Stimulated activated CD4-positive, alpha-beta T cell treated with anti-CD3 and anti-CD28 coated beads, Interleukin-12 subunit alpha, Interleukin-12 subunit beta, amount 100 ng/mL, for 48 hours (primary cell): ENCODE measurements at places on chromosomes 7 and 10.

DNA sequence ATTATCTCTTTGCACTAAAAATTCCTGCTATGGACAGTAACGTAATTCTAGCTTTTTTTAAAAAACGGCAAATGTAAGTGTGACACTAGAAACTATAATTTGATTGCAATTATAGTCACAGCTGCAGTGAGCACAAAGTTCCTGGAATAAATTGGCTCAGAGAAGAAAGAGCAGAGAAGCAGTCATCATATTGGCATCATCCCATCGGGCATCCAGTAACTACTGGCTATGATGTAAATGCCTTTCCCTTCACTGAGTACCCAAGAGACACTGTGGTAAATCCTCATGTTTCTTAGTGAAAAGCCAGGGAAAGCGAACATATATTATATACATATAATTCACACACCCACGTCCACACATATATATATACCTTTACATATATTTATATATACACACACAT is 43.6 kb downstream of the PIP4K2A start:
- no peak for DNase-seq

DNA sequence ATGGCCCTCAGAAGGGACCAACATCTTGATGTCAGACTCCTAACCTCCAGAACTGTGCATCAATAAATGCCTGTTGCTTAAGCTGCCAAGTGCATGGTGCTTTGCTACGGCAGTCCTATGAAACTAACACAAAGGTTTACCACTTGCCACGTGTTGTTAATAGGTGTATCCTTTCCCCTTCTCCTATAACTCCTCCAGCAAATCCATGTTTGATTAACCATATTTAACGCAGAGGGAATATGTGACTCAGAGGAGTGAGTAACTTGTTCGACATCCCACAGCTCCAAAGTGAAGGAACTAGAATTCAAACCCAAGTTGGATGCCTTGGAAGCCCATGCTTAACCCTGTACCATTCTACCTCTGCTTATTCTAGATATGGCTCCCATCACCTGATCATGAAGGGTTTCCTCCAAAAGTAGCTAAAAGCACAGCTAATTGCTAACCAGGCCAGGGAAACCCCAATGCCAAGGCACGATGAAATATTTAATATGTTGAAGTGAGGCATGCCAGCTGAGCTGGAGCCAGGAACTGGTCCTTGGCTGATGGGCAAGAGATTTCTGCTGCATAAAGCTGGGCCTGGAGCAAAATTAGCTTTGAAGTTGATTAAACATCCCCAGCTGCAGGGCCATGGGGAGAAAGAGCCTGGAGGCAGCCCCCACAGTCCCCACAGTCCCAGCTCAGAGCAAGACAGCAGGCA is 131.9 kb downstream of the C10orf90 start:
- no peak for DNase-seq

GRCh38 chr7:29270594-29271318 is 76.2 kb downstream of the CHN2 start:
- no peak for DNase-seq

DNA sequence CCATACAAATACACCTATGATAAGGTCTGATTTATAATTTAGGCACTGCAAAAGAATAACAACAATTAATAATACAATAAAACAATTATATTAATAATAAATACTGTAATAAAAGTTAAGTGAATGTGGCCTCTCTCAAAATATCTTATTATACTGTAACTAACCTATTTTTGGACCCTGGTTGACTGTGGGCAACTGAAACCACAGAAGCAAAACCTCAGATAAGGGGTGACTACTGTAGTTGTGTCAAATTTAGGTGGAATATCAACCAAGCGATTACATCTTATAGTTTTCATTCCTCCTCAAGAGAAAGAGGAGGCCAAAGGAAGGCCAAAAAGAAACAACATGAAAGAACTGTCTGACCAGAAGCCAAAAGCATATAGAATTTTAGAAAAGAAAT is 103.9 kb downstream of the SKAP2 start:
- no peak for DNase-seq
